ENCODE measurements at places on chromosomes 13 and 19.

DNA sequence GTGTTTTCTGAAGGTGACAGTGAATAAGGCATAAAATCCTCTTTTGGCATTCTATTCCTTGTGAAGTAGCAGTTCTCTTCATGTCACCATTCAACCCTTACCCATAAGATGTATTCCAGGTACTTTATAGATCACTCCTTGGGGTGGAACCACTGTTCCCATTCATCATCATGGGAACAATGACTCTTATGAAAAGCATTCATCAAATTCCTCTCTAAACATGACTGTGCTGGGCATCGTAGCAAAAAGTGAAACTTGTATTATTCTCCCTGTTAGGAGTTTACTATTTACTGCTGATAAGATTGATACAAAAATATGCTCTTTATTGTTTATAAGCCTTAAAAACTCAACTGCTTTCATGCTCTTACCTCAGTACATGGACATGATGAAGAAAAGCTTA lies 793.4 kb downstream of the LIG4 start:
- DNase-seq: no peak

GRCh38 chr19:2334986-2335846 lies 6.7 kb downstream of the SPPL2B start:
- no peak for DNase-seq

- DNase-seq: no peak
Measured at GRCh38 chr19:6393983-6394412, 1.0 kb upstream of the GTF2F1 start.

DNA sequence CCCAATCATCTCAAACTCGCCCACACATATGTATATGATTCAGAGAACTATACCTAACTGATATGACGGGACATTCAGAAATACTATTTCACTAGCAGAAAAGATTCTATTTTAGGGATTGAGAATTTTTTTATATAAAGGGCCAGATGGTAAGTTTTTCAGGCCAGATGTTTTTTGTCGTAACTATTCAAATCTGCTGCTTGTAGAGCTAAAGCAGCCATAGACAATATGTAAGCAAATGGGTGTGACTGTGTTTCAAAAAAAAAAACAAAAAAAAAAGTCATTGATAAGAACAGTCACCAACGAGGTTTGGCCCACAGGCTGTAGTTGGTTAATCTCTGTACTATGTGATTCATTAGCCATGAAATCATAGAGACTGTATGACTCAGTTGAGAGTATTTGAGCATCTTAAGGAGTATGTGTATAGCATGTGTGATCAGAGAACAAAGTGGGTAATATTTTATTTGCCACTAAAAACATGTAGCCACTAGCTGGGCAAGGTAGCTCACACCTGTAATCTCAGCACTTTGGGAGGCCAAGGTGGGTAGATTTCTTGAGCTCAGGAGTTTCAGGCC lies 2724.7 kb downstream of the PCDH9 start:
- peak; percentile 86 for DNase-seq

All from HFFc6 (cell line).